Right ventricle myocardium inferior (tissue), 1 donor: ENCODE measurements at places on chromosomes 16 and 17. TPM values are rescaled to one million over a fixed set of nuclear protein-coding genes. Genes with fewer than 3 reads are reported as not detected.

DNA sequence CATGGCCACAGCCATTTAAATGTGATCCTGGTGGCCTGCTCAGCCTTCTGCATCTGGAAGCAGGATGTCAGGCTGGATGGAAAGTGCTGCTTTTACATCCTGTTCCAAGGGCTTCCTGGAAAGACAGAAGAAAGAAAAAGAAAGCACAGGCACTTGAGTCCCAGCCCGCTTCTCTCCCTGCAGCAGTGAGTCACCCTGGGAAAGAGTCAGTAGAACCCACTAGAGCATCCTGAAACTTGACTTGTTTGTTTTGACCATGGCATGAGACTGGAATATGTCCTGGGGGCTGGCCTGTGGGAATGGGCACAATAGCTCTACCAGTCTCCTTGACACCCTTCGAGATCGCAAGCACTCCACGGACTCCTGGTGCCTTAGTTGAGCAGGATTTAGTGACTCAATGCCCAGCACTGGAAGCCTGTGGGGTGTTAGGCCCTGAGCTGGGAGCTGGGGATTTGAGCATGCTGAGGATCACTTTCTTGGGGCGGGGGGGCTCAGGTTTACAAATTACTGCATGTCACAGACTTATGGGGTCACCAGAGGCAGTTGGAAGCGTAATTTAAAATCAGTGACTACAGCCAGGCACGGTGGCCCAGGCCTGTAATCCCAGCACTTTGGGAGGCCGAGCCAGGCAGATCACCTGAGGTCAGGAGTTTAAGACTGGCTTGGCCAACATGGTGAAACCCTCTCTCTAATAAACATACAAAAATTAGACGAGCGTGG is 22.1 kb upstream of the GNA13 start:
- no peak for DNase-seq

GRCh38 chr17:63426917-63427308 is 19.2 kb downstream of the CYB561 start:
- DNase-seq, result no peak

DNA sequence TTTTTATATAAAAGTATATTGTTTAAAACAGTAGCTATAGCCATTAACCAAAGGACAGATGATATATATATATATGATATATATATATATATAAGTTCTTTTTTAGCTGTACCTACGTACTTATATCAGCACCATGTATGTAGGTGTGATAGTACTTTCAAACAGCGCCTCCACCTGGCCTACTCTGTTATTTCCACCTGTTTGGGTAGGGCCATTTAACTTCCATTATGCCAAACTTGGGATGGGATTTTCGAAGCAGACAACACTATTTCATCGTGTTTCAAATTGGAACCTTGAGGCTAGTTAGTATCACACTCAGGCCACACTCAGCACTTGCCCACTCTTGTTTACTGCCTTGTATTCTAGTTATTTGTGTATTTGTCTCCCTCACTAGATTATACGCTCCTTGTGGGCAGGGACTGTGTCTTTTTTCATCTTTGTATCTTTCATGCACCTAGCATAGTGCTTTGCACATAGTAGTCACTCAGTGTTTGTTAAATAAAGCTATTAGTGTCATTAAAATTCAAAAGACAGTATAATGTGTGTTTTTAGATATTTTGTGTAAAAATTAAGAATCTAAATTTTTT is 11.8 kb upstream of the CLTC start:
- DNase-seq, result no peak

DNA sequence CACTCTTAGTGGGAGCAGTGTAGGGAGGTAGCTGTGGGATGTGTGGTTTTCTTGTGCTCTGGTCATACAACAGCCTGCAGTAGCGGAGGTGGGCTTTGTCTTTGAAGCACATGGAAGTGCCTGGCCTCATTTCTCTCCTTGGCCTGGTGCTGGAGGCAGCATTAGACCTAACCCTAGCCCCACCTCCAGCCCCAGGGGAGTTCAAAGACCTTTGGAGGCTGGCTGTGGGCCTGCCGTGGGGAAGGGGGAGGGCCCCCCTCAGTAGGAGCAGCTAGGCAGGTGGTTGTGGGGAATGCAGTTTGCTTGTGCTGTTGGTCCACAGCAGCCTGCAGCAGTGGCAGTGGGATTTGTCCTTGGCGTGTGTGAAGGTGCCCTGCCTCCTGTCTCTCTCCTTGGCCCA is 91.7 kb downstream of the BCAS3 start:
- DNase-seq, result no peak

GRCh38 chr16:81369888-81370504 is 55.2 kb downstream of the GAN start:
- no peak for DNase-seq

- peak; percentile 71 for DNase-seq
These were observed 2.2 kb upstream of the CHD3 start for GRCh38 chr17:7886227-7887037.

DNA sequence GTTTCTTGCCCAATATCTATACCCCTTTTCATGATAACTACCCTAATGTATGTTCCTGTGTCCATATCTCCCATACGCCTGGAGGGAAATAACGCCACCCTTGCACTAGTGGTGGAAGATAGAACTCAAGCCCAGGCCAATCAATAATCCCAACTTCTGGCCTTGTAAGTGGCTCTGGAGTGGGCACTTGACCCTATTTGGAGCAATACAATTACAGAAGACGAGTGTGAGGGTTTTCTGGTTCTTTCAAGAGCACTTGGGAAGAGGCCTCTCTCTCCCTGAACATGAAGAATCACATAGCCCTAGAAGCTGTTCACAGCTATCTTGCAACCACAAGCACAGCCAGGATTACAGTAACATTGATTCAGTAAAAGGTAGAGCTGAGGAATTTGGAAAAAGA is 217.9 kb downstream of the RAB11FIP4 start:
- DNase-seq, result no peak

The CCL11 gene
- total RNA-seq, result 5.4 TPM

The TP53TG3B gene
- total RNA-seq, result not detected

The CAVIN1 gene
- total RNA-seq, result 240 TPM

The IL17C gene
- total RNA-seq, result not detected
